ENCODE measurements at places on chromosomes 1 and 21.

- no peak for DNase-seq
Measured at GRCh38 chr1:32886004-32886827, at the start of gene HPCA. HPCA (plus strand) TSS chr1:32886491; CDS start chr1:32888899, 2,408 bp downstream.

- DNase-seq = no peak
Measured at GRCh38 chr1:14517841-14518180, 80.7 kb upstream of the KAZN start.

DNA sequence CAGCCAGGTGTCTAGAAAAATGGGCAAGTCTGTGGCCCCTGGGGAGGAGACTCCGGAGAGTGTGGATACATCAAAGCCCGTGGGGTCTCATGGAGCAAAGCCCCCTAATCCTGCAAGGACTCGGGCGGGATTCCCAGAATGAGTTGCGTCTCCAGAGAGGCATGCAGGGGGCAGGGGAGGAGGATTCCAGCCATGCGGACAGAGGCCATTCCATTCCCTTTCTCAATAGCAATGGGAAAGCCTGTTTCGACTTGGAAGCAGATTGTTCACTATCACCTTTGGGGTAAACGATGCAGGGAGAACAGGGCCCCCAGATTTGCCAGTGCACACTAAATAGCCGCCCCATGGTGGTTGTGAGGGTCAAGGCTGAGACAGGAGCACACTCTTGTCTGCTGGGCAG is 15.4 kb upstream of the PRDM15 start:
- DNase-seq = no peak

- DNase-seq = peak; percentile 77
Measured at GRCh38 chr1:198934901-198935305, 296.1 kb downstream of the PTPRC start.

GRCh38 chr1:61523893-61524605 is 200.9 kb downstream of the TM2D1 start:
- DNase-seq = no peak

- DNase-seq = peak; percentile 42
Measured at GRCh38 chr1:75136195-75136815, 2.1 kb downstream of the LHX8 start.

- no peak for DNase-seq
Measured at GRCh38 chr1:155209312-155209721, 822 bp downstream of the MTX1 start.

- no peak for DNase-seq
Measured at GRCh38 chr1:87515781-87516180, 187.1 kb downstream of the LMO4 start.

- no peak for DNase-seq
Measured at GRCh38 chr1:208254376-208254775, 10.2 kb upstream of the PLXNA2 start.

GRCh38 chr21:42560517-42561179 is 47.0 kb downstream of the SLC37A1 start:
- no peak for DNase-seq

GRCh38 chr1:56477164-56478111 is 101.9 kb downstream of the PLPP3 start:
- DNase-seq = no peak

GRCh38 chr1:247829656-247830055 is 5.7 kb upstream of the OR14A16 start:
- DNase-seq = no peak

- DNase-seq = no peak
Measured at GRCh38 chr21:25496825-25497482, 110.3 kb downstream of the MRPL39 start.

DNA sequence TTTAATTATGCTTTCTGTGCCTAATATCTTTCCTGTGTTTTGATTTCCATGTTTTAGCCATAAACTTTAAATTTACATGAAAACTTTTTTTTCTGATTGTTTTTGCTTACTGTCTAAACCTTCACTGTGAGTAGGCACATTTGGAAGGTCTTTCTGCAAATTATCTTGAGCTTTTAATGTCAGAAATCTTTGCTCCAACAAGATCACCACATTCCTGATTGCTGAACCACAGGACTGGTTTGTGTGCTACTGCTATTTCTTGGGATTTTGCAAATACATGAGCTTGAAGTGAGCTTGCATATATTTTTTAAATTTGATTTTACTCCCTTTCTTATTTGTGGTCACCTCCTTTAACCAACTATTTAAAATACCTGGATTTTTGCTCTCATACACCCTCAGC is 61.3 kb downstream of the PTBP2 start:
- DNase-seq = no peak

- DNase-seq = no peak
Measured at GRCh38 chr1:213327017-213327667, 276.1 kb downstream of the RPS6KC1 start.

DNA sequence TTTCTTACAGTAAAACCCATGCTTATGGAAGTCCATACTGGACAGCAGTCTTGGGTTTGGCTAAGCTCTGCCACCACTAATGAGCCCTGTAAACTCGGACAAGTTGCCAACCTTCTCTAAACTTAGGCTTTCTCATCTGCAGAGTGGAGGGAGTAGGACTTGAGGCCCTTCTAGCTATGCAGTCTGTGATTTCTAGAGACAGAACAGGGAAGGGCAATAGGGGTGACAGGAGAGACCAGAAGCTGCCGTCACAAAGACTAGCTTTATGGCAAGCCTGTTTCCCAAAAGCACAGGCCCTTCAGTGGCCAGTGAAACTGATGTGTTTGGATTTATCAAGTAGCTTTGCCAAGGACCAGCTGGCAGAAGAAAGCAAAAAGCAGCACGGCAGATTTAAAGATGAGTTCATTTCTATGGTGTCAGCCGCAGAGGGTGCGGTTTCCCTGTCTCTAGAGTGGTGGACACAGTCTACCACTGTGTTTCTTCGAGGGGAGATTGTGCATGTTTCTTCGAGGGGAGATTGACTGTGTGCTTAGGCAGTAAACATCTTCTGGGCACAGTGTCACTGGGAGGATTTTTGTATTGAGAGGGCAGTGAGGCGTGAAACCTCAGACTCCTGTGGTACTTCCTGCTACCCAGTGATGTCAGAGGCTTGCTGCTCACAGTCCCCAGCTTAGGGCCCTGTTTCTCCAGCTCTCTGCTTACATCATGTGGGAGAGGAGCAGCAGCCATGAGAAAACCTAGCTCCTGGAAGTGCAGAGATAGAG is 119.0 kb downstream of the ROR1 start:
- no peak for DNase-seq

DNA sequence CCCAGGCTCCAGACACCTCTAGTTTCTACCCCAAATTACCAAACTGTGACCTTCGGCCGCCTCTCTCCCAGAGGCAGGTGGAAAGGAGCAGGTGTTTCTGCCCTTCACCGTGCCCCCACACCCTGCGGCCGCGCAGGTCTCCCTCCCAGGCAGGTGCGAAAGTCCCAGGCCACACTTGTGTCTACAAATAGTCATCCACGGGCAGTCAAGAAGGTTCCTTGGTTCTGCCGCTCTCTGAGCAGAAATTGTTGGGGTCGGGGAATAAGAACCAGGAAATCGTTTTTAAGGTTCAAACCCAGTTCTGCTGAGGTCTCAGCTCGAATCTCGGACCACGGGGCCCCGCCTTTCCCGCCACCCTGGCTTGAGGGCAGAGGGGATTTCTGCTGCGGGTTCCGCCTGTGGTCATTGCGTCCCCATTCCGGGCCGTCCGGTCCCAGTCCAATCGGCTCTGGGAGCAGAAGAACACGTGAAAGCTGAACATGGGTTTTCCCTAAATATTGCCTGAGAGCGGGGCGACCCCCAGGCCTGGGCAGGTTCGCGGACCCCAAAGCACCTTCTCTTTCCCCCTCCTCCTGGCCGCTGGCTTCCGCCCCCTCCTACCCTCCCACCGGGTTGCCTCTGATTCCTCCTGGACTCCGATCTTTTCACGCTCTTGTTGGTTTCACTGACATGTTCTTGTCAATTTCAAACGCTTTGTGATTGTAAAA is 1.2 kb upstream of the ATF3 start:
- no peak for DNase-seq

DNA sequence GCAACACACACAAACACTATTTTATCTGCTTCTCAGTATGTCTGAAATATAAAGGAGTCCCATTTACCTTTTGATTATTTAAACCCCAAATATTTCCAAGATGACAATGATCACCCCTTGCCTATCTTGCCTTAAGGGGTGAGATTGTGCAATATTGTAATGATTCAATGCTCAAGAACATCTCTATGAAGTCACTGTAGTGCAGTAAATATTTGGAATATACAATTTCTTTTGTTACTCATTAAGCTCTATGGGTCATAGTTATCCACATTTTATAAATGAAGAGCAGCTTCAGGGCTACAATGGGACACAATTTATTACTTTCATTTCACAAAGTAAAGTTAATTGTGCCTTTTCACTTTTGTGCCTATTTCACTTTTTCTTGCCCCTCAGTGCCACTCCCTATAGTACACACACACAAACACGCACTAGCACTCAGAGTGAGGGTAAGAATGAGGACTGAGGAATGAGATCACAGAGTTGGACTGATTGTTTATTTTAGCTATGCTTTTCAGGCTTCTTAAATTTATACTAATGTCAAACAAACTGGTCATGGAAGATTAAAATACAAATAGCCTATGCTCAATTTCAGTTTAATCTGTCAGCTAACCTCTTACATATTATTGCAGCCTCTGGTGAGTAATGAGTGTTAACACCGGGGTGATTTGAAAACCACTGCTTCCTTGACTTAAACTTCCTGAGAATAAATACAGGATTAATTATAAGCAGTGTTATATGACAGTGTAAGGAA is 521.0 kb upstream of the B3GALT2 start:
- no peak for DNase-seq

- no peak for DNase-seq
Measured at GRCh38 chr1:153387001-153387400, 3.9 kb downstream of the S100A8 start.

GRCh38 chr1:44785029-44785380 is 3.0 kb downstream of the BEST4 start:
- no peak for DNase-seq

GRCh38 chr1:154816937-154817336 is 53.1 kb downstream of the KCNN3 start:
- DNase-seq = no peak

DNA sequence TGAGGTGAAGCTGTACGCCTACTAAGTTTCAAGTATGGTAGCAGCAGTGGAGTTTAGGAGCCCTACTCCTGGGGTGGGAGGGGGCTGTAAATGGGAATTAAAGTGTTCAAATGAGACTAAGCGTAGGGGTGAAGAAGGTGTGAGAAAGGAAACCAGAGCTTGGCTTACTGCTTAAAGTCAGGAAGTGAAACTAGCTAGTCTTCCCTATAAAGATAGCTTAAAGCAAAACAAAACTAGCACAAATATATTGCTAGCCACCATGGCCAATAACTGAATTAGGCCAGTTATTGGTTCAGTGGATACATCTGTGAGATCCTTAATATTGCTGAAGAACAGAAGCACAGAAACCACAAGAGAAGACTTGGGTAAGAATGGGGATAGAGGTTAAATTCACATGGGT is 492.2 kb upstream of the PKN2 start:
- DNase-seq = no peak

GRCh38 chr1:224616756-224617409 is 766 bp downstream of the CNIH3 start:
- no peak for DNase-seq

GRCh38 chr1:154265586-154265985 is 6.8 kb upstream of the HAX1 start:
- DNase-seq = no peak

- DNase-seq = no peak
Measured at GRCh38 chr1:108200687-108201051, 526 bp upstream of the SLC25A24 start.

DNA sequence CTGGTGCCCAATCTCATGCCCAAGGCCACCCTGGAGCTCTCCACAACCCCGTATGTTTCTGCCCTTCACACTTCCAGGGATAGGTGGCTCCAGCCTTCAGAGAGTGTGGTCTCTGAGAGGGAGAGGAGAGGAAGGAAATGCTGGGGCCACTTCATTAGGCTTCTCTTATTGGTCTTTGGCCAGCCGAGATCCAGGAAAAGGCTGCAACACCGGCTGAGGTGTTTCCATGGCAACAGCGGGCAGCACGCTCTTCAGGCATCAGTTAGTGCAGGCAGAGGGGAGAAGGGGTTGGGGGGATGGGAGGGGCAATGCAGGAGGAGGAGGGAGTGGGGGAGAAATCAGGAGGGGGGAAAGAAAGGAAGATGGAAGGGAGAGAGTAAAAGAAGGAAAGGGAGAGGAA is 275.1 kb upstream of the GJB5 start:
- DNase-seq = no peak

GRCh38 chr21:14752345-14752909 is 206.3 kb upstream of the SAMSN1 start:
- no peak for DNase-seq

- DNase-seq = no peak
Measured at GRCh38 chr1:223556414-223557129, 108.9 kb downstream of the CAPN8 start.

DNA sequence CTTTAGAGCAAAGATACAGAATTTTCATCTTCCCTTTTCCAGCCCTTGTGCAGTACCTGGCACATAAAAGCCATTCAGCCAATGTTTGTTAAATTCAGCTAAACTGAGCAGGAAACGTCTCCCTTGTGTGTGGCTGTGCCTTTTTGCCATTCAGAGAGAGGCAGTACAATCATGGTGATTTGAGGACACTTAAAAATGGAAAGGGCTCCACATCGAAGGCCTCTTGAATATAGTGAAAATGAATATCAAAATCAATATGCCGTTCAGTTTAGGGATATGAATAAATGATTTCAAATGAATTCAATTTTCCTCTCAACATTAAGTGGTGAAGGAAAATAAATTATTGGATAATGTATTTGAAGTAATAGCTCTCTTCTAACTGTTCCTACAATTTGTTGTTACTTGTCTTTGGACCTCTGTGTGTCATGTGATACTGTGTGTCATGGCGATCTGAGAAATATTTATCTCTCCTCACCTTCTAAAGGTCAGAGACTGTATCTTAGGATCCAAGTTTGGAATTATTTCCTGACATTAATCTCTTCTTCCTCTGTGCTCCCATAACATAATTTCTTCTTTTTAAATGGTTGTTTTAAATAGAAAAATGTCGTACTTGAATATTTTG is 355.6 kb upstream of the ST6GALNAC5 start:
- DNase-seq = no peak

DNA sequence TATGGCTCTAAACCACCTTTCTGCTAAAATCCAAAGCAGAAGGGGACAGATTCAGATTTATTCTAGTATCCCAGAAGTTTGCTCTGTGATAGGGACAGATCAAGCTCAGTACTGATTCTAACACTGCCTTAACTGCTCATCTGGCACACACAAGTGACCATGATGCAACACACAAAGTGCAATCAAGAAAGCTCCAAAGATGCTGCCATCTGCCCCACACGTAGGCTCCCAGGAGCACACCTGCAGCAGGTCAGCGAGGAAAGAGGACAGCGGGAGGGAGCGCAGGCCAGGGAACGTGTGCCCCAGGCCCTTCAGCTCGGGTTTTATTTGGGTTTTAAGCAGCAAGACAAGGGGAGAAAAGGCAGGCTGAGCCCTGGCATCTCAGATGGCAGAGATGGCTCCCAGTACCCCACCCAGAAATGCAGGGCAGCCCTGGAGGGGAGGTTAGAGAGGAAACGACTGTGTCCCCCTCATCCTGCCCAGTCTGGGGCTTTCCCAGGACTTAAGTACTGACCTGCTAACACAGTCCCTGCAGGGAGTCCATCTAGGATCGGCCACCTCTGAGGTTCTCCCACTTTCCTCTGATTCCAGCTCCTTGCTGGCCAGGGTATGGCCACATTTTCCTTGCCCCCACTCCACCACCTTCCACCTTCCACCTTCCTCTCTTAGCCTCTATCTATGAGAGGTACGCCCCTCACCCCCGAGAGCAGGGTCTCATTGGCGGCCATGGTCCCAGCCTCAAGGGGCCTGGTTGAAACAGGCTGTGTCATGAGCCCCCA is 1.2 kb downstream of the TRIM11 start:
- DNase-seq = no peak

All from NCI-H2081 treated with DMSO at 0.1 percent for 48 hours (cell line).